ENCODE measurements at places on chromosomes 2 and 18. TPM values are rescaled to one million over a fixed set of nuclear protein-coding genes. Genes with fewer than 3 reads are reported as not detected.

LIMS3 gene
- total RNA-seq: 4.2 TPM

TUBA3E gene
- not detected for total RNA-seq

KCNG2 gene
- not detected for total RNA-seq

ZNF892 gene
- 5.5 TPM for total RNA-seq

CMPK2 gene
- 0.36 TPM for total RNA-seq

DLX1 gene
- total RNA-seq: 1.6 TPM

GPR155 gene
- total RNA-seq: 9.3 TPM

RAMP1 gene
- total RNA-seq: 3.7 TPM

NEU4 gene
- total RNA-seq: 0.13 TPM

NEMP2 gene
- total RNA-seq: 3.7 TPM

IL1F10 gene
- total RNA-seq: not detected

SLC9A4 gene
- total RNA-seq: 0.03 TPM

RSAD2 gene
- 0.33 TPM for total RNA-seq

CCBE1 gene
- 48.7 TPM for total RNA-seq

DNAH7 gene
- 0.46 TPM for total RNA-seq

UPP2 gene
- total RNA-seq: not detected

COPS8 gene
- 87.4 TPM for total RNA-seq

PXDN gene
- total RNA-seq: 430 TPM

AKAIN1 gene
- not detected for total RNA-seq

DSEL gene
- 53.5 TPM for total RNA-seq

LIMS2 gene
- 8.3 TPM for total RNA-seq

PDE1A gene
- 9.7 TPM for total RNA-seq
